ENCODE measurements at places on chromosomes 3 and 15.

GRCh38 chr3:196431181-196432136 lies 768 bp downstream of the UBXN7 start:
- peak; percentile 7 for DNase-seq

GRCh38 chr15:36589971-36590370 lies 10.5 kb downstream of the CDIN1 start:
- no peak for DNase-seq

GRCh38 chr15:75235760-75236729 lies 22.1 kb upstream of the GOLGA6C start:
- no peak for DNase-seq

DNA sequence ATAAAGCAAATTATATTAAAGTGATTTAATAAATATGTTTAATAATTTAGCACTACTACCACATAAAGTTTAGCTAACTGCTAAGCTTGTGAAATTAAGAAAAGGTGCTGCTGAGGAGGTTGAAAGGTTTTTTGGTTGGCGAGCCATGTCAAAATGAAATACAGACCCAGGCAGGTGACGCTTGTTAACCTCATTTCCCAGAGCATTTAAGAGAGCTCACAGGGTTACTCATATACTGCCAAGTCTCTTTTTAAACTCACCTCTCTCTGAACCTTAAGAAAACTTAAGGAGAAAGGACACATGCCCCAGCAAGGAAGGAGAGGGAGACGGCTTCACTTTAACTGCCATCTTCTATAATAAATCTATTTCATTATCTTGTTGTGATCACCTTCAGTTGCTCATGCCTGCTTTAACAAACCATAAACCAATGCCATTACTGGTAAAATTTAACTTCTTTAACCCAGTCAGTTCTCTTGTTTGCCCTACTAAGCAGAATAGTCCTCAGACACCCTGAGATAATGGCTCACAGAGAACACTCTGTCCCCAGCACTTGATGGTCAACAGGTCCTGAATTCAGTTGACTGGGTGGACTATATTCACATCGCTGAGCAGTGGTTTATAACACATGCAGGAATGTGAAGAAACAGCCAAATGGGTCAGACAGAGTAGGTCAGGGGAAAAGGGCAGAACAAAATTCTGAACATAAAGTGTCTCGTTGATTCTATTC lies 540.1 kb downstream of the UNC13C start:
- no peak for DNase-seq

DNA sequence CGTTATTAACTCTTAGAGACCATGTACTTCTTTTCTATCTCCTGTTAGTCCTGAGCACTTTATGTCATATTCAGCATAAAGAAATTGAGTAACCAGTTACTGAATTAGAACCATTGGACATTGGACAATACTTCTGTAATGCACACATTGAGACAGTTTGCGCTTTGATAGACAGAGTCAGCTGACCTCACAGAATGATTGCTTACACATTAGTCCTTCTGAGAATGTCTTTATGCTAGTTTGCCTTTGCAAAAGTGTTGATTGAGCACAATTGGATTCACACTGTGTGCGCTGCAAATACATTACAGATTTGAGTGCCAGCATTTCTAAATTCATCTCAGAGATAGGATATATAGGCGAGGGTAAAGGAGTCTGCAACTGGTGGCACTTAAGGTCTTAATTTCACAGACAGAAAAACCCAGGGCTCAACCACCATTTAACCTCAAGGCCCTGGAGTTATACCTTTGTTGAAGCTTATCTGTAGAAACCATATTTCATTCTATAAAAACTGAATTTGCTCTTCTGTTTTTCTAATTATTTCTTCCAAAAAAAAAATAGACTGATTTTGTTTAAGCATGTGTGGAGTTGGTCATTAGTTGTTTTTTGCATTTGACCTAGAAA lies 3.8 kb downstream of the SERPINI1 start:
- DNase-seq: no peak

DNA sequence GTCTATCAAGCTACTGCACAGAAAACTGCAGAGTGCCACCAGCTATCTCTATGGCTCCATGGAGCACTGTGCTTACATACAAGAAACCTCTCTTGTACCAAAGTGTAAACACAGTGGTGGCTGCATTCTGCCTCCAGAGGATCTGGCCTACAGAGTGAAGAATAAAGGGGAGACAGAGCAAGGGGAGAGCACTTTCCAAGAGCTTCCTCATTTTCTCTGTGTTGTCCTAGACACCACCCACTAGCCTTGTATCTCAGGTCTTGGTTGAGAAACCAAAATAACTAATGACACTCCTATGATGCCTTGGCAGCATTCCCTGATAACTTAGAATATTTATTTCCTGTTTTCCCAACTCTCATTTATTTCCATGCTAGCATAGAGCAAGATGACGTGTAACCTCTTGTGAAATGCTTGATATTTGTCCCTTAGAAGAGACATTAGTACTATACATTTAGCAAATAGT lies 56.9 kb upstream of the PHLDB2 start:
- no peak for DNase-seq

DNA sequence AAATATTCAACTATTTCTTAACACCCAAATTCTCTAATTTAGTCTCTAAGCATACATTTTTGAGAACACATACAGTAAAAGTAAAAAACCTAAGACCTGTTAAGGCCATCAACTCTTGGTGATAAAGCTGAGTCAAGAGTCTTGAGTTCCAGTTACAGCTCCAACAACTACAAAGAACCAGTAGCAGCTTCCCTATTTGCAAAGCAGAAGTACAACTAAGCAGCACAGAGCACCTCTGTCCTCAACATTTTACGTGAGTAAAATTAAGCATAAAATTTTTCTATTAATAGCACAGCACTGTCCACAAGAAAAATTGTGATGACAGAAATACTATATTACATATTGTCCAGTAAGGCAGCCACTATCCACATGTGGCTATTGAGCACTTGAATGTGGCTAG lies 4.4 kb downstream of the PCOLCE2 start:
- no peak for DNase-seq

DNA sequence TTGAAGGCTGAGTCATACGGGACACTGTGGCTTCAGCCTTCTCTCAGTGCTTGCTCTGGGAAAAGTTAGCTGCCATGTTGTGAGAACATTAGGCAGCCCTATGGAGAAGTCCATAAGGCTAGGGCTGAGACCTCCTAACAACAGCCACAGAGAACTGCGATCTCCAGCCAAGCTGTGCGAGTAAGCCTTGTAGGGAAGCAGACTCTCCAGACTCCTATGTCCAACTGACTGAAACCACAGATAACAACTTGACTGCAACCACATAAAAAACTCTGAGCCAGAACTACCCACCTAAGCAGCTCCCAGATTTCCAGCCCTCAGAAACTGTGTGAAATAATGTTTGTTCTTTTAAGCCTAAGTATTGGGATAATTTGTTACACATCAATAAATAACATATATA lies 40.7 kb downstream of the DENND6A start:
- DNase-seq: no peak

DNA sequence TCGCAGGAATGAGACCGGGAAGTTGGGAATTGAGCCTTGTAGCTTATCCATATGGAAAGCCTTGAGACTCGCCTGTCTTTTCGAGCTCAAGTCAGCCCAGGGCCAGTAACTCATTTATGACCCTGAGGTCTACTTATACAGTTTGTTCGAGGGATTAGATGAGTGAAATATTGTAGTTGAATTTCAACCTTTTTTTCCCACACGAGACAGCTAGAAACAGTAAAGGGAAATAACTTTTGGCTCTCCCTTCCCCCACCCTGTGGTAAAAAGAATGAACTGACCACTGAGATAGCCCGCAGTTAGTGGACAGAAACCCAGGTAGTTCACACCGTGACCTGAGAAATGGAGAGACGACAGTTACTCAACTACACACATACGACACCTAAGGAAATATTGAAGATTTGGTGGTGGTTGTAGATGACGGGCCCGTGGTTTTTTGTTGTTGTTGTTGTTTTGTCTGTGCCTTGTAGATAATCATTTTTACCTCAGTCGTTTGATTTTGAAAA lies 841 bp downstream of the EIF3J start:
- no peak for DNase-seq

DNA sequence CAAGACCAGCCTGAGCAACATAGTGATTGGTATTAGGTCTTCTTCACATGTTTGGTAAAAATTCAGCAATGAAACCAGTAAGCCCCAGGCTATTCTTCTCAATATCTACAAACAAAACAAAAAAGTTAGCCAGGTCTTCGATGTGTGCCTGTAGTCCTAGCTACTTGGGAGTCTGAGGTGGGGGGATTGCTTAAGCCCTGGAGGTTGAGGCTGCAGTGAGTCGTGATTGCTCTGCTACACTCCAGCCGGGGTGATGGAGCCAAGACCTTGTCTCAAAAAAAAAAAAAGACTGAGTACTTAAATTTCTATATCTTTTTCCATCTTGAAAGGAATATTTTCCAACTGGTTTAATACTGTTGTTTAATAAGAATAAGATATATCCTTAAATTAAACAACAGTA lies 106.8 kb downstream of the MBNL1 start:
- no peak for DNase-seq

DNA sequence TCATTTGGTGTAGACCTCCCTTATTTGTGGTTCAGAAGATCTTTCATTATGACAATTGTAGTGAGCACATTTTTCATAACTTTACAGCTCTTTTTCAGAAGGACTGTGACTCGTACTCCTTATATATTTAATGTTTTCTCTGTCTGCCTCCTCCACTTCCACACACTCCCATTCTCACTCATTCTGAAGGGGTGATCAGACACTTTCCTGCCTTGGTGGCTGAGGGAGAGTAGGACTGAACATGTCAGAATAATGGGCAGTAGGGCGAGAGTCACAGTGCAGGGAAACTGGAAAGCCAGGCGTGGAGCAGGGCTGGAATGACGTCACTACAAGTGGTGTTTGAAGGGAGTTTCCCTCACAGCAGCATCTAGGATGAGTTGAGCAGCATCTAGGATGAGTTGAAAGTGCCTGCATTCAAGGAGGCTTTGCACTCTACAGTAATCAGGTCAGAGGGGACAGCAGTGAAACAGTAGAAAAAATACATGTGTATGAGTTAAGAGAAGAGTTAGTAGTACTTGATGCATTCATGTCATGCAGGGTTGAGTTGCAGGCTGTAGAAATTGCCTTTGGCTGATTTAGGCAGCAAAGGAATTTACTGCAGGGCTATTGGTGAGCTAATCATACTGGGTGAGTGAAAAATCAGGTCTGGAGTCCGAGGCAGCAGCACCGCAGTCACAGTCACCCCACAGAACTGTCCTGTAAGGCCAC lies 36.3 kb upstream of the FBXL22 start:
- no peak for DNase-seq

- DNase-seq: no peak
Observed at GRCh38 chr15:51088585-51088984, 6.1 kb downstream of the TNFAIP8L3 start.

DNA sequence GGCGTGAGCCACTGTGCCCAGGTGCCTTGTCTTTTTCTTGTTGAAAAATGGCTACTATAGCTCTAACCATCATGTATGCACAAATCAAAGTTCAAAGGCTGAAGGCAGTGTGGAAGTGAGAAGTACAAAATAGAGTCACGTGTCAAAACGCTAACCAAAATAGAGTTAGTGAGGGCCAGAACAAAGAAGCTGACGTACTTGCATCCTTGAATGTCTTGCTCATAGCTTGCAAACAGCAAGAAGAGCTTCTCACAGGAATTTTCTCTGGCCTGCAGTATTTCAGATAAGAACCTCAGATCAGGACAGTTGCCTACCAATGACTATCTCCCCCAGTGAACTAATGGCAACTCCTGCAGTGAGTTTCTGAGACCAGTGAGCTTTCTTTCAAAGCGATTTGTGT lies 713.5 kb downstream of the GRM7 start:
- no peak for DNase-seq

GRCh38 chr15:31353931-31354330 lies 27.3 kb downstream of the KLF13 start:
- no peak for DNase-seq

DNA sequence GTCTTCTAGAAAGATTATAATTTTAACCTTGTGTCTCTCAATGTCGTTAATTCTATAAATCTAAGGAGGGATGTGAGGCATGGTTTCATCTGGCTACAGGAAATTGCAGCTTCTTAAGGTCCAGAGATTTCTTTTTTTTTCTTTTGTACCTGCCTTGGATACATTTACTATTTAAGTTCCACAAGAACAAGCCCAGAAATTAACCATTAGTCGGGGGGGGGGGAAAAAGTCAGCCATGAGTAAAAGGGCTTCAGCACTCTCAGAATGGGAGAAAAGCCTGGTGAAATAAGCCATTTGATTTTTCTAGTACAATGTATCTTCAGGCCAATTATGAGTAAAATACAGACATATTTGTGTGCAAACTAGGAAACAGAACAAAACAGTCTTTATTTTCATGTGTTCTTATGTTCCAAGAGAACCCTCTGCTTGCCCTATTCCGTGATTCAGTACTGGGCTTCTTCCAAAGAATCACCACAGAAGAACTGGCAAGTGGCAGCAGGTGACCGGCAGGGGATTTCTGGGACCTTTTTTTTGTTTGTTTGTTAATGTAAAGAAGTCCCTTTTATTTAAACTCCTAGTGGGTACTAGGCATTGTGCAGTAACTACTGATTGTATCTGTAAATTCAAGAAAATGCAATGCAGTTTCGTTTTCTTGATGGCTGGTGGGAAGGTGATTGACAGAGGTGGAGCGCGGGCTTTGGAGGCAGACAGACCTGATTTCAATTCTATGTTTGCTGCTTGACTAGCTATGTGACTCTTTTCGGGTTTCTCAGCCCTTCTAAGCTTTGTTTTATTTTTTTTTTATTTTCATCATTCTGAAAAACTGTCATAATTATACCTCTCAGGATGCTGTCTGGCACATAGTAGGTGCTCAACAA lies 82.5 kb downstream of the PEX5L start:
- no peak for DNase-seq

- no peak for DNase-seq
Observed at GRCh38 chr15:94252906-94253491, 21.6 kb downstream of the MCTP2 start.

- DNase-seq: no peak
Observed at GRCh38 chr3:49910409-49911123, 6.9 kb upstream of the MST1R start.

DNA sequence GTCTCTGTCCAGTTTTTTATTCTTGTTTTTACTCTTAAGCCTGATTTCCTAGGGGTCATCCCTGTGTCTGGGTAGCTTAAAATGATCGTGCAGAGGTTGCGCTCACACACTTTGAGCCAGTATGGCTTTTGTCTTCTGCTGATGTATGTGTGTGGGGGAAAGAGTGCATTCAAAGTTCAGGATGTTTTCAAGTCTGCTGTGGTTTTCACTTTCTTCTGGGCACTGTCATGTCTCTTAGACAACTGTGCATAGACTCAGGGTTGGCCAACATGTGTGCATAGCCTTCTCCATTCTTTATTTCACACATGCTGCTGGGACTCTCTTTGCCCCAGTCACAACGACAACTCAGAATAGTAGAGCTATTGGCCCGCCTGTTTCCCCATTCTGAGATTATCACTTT lies 139.1 kb downstream of the WNT7A start:
- no peak for DNase-seq

GRCh38 chr3:28521663-28522062 lies 173.0 kb upstream of the AZI2 start:
- no peak for DNase-seq

DNA sequence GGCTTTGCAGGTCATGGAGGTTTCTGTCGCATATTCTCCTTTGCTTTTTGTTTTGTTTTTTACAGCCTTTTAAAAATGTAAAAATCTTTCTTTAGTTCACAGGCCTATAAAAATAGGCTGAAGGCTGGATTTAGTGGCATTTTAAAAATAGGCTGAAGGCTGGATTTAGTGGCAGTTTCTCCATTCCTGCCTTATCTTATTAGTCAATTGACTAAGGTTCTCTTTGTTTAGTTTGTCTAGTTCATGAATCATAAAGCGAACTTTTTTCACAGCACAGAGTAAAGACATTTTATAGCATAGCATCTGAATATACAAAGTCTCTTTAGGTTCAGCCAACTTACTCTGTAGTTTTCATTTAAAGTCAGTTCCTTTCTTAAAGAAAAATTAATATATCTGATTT lies 31.4 kb downstream of the AP4E1 start:
- no peak for DNase-seq

GRCh38 chr15:79086814-79087213 lies 3.8 kb downstream of the RASGRF1 start:
- no peak for DNase-seq
